ENCODE measurements at places on chromosomes 4 and X. TPM values are rescaled to one million over a fixed set of nuclear protein-coding genes. Genes with fewer than 3 reads are reported as not detected.

DNA sequence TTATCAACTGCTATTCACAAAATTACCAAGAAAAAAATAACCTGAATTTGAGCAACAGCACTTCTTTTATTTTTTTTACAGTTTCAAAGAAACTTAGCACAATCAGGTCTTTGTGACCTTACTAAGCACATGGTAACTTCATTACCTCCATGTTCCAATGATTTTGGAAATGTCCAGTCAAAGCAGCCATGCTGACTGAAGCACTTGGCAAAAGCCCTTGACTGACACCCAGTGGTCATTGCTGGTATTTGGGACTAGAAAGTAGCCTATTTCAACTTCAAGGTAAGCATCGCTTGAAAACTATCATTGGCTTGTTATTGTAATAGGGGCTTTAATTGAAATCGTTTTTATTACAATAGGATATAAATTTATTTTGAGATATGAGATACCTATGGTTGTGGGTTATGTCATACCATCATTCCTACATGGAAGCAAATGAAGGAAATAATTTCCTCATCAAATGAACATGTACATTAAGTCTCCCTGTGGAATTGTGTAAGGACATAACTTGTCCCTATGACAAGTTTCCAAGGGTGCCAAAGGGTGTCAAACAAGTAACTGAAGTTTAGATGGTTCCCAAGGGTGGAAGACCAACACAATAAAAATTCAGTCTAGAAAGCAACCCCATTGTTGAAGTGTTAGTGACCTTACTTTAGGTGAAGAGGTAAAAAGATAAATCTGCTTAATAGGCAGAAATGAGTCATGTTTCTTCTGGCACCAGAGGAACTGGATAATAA, 15.2 kb upstream of the ANXA10 start:
- no peak overlapping the region for H3K4me3 ChIP-seq
- no peak overlapping the region for H3K27ac ChIP-seq
- H3K4me1 ChIP-seq, result no peaks in the 10 kb centered on the region
- no peaks in the 10 kb centered on the region for H3K36me3 ChIP-seq

The IRS4 gene
- 8.9 TPM for total RNA-seq

The INTU gene
- 10.7 TPM for total RNA-seq

DNA sequence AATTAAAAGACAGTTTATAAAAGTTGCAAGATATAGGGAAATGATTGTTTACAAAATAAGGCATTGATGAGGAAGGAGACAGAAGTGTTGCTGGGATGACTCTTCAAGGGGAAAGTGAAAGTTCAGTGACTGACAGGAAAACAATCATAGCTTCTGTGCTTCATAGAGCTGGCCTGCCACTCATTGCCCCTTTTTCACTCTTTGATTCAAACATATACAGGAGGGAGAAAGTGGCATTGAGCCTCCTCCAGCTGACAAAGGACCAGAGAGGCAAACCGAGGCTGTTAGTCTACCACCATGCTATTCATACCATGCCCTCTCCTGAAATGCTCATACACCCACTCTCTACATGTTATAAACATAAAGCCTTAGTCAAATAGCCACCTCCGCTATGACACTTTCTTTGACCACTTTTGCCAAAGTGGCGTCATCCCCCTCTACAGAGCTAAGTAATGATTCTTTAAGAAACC, 79.2 kb upstream of the ATOH1 start:
- no peaks in the 10 kb centered on the region for H3K36me3 ChIP-seq
- no peak overlapping the region for H3K27ac ChIP-seq
- no peak overlapping the region for H3K4me3 ChIP-seq
- H3K27me3 ChIP-seq, result no peaks in the 10 kb centered on the region
- H3K4me1 ChIP-seq, result peaks cover 4% of the 10 kb centered on the region

DNA sequence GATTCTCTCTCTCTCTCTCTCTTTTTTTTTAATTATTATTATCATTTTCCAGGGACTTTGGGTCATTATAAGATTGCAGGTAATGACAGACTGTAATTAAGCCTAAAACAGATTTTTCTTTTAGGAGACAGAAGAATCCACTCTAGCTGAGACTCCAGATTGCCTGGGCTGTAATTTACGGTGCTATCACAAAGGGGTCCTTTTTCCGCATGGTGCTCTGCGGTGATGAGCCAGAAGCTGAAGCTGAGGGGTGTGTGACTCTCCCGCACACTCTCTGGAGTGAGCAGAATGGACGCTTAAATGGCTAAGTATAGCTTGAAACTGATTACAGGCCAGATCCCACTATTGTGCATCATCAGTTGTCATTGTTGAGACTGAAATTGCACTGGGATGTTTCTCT, 50.0 kb downstream of the LGI2 start:
- H3K4me3 ChIP-seq, result no peak overlapping the region
- H3K27me3 ChIP-seq, result no peaks in the 10 kb centered on the region
- DNase-seq, result no peak
- H3K27ac ChIP-seq, result no peak overlapping the region

The ADH1A gene
- not detected for total RNA-seq

DNA sequence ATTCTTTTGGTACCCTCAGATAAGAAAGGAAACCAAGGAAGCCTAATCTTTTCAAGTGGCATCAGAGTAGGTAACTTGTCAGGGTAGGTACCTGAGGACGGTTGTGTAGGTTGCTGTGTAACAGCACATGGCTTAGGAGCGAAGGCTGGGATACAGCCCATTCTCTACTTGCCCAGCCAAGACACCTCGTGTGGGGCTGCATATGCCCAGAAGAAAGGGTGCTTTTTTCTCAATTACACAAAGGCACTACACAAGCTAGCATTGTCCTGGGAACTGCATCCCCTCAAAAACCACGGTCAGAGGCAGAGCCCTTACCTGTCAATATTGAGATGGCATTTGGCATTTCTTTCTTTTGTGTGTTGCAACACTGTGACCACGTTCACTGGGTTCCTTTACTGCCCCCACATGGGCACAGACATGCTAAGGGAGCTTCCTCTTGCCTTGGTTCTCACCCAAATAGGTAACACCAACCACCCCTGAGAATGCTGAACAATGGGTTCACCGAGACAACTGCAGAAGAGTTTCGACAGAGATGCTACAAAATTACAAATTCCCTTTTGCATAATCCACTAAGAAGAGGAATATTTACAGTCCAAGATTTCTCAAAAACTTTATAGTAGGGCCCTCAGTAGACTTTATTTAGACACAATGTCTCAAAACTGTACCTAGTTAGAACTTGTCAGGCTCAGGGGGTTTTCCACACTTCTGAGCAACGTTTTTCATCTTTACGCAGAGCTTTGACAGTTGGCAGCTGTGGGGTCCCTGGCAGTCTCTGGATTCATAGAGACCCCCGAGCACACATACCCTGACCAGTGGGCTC, 35.8 kb upstream of the TNIP3 start:
- H3K4me3 ChIP-seq, result no peak overlapping the region
- no peaks in the 10 kb centered on the region for H3K4me1 ChIP-seq
- no peak for DNase-seq
- no peaks in the 10 kb centered on the region for H3K36me3 ChIP-seq
- no peak overlapping the region for H3K27ac ChIP-seq

GRCh38 chrX:40576291-40576690, 4.5 kb upstream of the ATP6AP2 start:
- no peak for DNase-seq
- H3K4me3 ChIP-seq, result no peak overlapping the region
- H3K27ac ChIP-seq, result no peak overlapping the region
- no peaks in the 10 kb centered on the region for H3K27me3 ChIP-seq
- H3K4me1 ChIP-seq, result no peaks in the 10 kb centered on the region

The TLR6 gene
- total RNA-seq, result 0.07 TPM

DNA sequence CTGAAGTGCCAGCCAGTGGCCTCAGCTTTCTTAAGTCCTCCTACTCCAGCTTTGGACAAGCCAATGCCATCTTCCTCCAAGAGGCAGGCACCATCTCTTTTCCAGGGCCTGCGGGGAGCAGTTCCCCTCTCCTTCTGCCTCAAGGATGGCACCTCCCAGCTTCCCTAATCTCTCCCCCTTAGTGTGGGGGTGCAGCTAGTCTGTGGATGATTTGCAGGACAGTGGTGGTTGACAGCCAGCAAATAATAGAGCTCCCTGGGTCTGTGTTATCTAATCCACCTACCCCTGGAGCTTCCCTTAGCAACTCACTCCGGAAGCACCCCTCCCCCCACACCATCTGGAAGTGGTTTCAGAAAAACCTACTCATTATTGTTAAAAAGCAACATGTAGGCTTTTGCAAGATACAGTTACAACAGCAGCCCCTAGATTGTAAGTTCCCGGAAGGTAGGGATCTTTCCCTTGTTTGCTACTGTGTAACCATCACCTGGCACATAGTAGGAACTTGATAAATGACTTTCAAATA, 247.1 kb downstream of the BCOR start:
- H3K4me1 ChIP-seq, result peaks cover 29% of the 10 kb centered on the region
- no peaks in the 10 kb centered on the region for H3K27me3 ChIP-seq
- DNase-seq, result no peak
- peaks cover 9% of the 10 kb centered on the region for H3K36me3 ChIP-seq
- no peak overlapping the region for H3K4me3 ChIP-seq

The SMIM10L2A gene
- 18.3 TPM for total RNA-seq

- H3K36me3 ChIP-seq, result peaks cover 74% of the 10 kb centered on the region
- H3K27me3 ChIP-seq, result no peaks in the 10 kb centered on the region
- H3K27ac ChIP-seq, result no peak overlapping the region
- no peaks in the 10 kb centered on the region for H3K4me1 ChIP-seq
- H3K4me3 ChIP-seq, result peak overlapping the region; percentile 39
- DNase-seq, result no peak
Measured at GRCh38 chr4:41260116-41260733, 3.5 kb downstream of the UCHL1 start.

- H3K27ac ChIP-seq, result no peak overlapping the region
- no peaks in the 10 kb centered on the region for H3K27me3 ChIP-seq
- H3K4me1 ChIP-seq, result no peaks in the 10 kb centered on the region
- no peak overlapping the region for H3K4me3 ChIP-seq
Measured at GRCh38 chrX:25337841-25338240, 322.1 kb upstream of the ARX start.

GRCh38 chr4:139461022-139461628, 7.2 kb downstream of the RAB33B start:
- H3K27me3 ChIP-seq, result no peaks in the 10 kb centered on the region
- H3K4me3 ChIP-seq, result peak overlapping the region; percentile 37
- no peaks in the 10 kb centered on the region for H3K4me1 ChIP-seq
- peak; percentile 76 for DNase-seq
- H3K27ac ChIP-seq, result peak overlapping the region; percentile 98
